Tongue (tissue), 3 donors: ENCODE measurements at places on chromosomes 12 and 14. TPM values are rescaled to one million over a fixed set of nuclear protein-coding genes. Genes with fewer than 3 reads are reported as not detected.

FAM222A gene
- total RNA-seq: 3.1 TPM

GNB3 gene
- 5.8 TPM for total RNA-seq

SNW1 gene
- total RNA-seq: 50.4 TPM

DNA sequence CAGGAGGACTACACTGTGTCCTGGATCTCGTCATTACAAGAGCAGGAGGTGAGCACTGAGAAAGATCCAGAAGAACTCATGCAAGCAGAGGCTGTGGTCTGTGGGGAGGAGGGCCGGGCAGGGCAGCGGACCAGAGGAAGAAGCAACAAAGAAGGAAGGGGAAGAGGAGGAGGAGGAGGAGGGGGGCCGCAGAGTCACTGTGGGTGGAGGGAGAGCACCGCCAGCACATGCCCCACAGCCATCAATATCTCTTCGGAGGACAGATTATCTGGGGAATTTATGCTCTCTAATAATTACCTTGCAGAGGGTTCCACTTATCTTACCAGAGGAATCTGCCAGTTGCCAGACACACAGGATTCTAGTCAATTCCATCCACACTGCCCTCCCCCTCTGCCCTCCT is 105.6 kb downstream of the DPF3 start:
- DNase-seq: no peak

GRCh38 chr12:7206691-7207090 is 17.2 kb downstream of the PEX5 start:
- DNase-seq: no peak

- peak; percentile 63 for DNase-seq
These were observed 103.1 kb downstream of the RFLNA start for GRCh38 chr12:124397807-124398577.

GRCh38 chr12:120121766-120122293 is 5.3 kb upstream of the RAB35 start:
- DNase-seq: no peak

GRCh38 chr12:80413462-80413861 is 30.6 kb upstream of the PTPRQ start:
- DNase-seq: no peak

- no peak for DNase-seq
These were observed 142.0 kb downstream of the DUSP6 start for GRCh38 chr12:89210277-89210676.

DNA sequence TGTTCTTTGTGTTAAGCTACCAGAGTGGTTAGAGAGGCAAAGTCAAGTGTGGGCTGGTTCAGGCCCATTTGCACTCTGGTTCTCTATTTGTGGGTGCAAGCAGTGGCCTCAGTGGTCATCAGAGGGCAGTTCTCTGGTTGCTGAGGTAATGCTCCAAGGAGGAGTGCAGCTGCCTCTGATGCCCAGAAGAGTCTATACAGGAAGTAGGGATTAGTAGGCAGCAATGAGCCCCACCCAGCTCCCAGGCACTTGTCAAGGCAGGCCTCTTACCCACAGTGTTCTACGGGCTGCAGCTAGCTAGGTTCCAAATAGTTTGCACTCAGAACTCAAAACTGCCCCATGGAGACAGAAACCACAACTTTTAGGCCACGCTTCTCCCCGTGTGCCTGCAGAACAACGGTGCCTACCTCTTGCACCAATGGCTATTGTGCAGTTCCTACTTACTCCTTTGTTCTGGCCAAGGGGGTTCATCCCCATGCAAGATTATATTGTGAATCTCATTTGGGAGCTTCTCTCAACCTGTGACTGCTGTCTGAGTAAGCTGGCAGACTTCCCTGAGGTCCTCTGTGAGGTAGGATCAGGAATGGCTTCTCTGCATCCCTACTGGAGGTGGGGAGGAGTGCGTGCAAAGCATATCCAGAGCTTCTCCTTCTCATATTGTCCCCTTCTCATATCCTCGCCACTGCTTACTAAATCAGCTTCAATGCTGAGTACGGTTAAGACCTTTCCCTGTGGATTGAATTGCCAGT is 410.3 kb upstream of the LMO3 start:
- no peak for DNase-seq

GRCh38 chr14:46048127-46048526 is 603.5 kb downstream of the RPL10L start:
- peak; percentile 7 for DNase-seq

GRCh38 chr12:99232324-99232723 is 415.2 kb upstream of the GARIN6 start:
- DNase-seq: no peak
